ENCODE measurements at places on chromosomes 16 and 17. TPM values are rescaled to one million over a fixed set of nuclear protein-coding genes. Genes with fewer than 3 reads are reported as not detected.

- no peak for DNase-seq
- H3K27ac ChIP-seq: no peak overlapping the region
- H3K27me3 ChIP-seq: no peaks in the 10 kb centered on the region
- H3K36me3 ChIP-seq: no peaks in the 10 kb centered on the region
- no peaks in the 10 kb centered on the region for H3K4me1 ChIP-seq
These were observed 216.7 kb downstream of the RPTOR start for GRCh38 chr17:80761110-80761871.

DNA sequence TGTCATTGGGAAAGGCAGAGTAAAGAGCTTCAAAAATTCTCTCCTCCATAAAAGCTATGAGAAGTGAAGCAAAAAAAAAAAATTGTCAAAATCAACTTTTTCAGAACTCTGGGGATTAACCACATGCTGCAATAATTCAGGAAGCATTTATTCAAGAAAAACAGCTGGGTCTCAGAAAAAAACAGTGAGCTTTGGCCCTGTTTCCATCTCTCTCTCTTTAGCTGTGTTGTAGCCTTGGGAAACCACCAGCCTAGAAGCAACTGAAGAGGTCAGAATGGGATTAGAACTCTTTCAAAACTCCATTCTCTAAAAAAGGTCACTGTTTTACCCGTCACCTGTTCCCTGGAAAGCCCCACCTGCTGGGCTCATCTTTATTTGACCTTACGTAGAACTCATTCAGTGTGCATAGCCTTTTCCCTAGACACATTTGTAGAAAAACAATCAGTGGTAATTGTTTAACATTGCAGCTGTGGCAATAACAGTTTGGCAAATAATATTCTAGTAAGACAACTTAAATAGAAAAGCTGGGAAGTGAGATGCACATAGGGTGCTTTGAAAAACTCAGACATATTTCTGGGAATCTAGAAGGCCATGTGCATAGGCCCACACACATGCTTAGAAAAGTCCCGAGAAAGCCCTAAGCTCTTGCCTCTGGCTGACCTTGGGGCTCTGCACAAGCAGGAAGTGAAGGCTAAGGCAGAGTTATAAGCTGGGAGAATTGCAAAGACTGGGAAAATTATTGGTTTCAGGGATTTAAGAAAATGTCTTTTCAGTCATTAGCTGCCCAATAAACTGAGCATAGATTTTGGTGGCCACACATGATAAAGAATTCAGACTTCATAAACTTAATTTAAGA is 18.0 kb downstream of the SLC5A11 start:
- no peak overlapping the region for H3K27ac ChIP-seq
- H3K27me3 ChIP-seq: no peaks in the 10 kb centered on the region
- no peak for DNase-seq
- H3K4me3 ChIP-seq: no peak overlapping the region
- H3K4me1 ChIP-seq: no peaks in the 10 kb centered on the region

- H3K4me1 ChIP-seq: no peaks in the 10 kb centered on the region
- H3K27ac ChIP-seq: no peak overlapping the region
- no peak overlapping the region for H3K4me3 ChIP-seq
- H3K27me3 ChIP-seq: no peaks in the 10 kb centered on the region
- no peaks in the 10 kb centered on the region for H3K36me3 ChIP-seq
- no peak for DNase-seq
These were observed 9.0 kb upstream of the CDH3 start for GRCh38 chr16:68636064-68636560.

DNA sequence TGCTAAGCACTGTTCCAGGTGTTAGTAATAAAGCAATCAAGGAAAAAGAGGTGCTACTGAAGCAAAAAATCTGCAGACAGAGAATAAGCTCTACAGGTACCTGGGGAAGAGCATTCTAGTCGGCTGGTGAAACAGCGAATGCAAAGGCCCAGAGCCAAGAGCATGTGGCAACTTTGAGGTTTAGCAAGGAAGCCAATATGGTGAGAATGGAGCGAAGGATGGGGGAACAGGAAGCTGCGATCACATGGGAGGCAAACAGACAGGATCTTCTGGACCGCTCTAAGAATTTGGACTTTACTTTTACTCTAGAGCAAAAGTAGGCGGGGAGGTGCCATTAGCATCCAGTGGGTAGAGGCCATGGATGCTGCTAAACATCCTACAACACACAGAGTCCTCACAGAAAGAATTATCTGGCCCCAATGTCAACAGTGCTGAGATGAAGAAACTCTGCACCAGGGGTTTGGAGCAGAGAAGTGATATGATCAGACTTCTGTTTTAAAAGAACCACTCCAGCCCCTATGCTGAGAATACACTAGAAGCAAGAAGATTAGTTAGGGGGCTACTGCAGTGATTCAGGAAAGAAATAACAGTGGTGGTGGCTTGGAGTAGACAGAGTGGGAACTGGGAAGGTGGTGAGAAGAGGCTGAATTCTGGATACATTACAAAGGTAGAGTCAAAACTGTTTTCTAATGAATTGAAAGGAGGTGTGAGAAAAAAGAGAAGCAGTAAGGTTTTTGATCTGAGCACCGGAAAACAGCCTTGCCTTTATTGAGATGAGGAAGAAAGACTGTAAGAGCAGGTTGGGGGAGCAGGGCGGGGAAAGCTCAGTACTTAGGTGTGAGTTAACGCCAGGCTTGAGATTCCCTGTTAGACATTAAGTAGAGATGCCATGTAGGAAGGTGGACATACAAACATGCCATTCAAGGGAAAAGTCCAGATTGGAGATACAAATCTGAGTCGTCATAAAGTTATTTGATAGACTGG is 11.0 kb downstream of the EFTUD2 start:
- H3K36me3 ChIP-seq: peaks cover 76% of the 10 kb centered on the region
- H3K4me3 ChIP-seq: no peak overlapping the region
- H3K27me3 ChIP-seq: no peaks in the 10 kb centered on the region
- H3K4me1 ChIP-seq: no peaks in the 10 kb centered on the region
- no peak overlapping the region for H3K27ac ChIP-seq

- H3K27me3 ChIP-seq: no peaks in the 10 kb centered on the region
- H3K4me3 ChIP-seq: peak overlapping the region; percentile 90
- peaks cover 7% of the 10 kb centered on the region for H3K4me1 ChIP-seq
- peak overlapping the region; percentile 80 for H3K27ac ChIP-seq
These were observed 581 bp downstream of the PRKCA start for GRCh38 chr17:66302761-66303626.

DNA sequence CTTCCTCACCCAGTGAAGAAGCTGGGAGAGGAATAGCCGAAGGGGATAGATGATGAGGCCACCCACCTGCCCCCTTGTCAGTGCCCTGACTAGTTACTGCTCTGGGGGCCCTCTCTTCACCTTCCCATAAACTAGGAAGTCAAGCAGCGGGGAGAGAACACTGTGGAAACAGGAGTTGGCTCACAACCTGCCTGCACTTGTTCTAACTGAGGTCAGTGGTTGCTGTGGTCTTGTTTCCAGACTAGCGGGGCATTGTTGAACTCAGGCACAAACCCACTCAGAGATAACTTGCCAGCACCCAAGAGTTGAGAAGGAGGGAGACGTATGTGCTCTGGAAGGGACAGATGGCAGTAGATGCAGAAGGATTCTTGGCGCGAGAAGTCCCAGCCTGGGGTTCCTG is 48.6 kb upstream of the DDX52 start:
- H3K4me1 ChIP-seq: no peaks in the 10 kb centered on the region
- H3K27ac ChIP-seq: no peak overlapping the region
- no peak overlapping the region for H3K4me3 ChIP-seq
- no peak for DNase-seq

GRCh38 chr17:77640916-77641605 is 317.4 kb upstream of the TNRC6C start:
- DNase-seq: no peak
- no peak overlapping the region for H3K4me3 ChIP-seq
- no peak overlapping the region for H3K27ac ChIP-seq
- H3K36me3 ChIP-seq: no peaks in the 10 kb centered on the region
- no peaks in the 10 kb centered on the region for H3K27me3 ChIP-seq

GRCh38 chr16:10256784-10257641 is 74.8 kb upstream of the GRIN2A start:
- H3K4me3 ChIP-seq: no peak overlapping the region
- H3K4me1 ChIP-seq: no peaks in the 10 kb centered on the region
- no peaks in the 10 kb centered on the region for H3K36me3 ChIP-seq
- no peaks in the 10 kb centered on the region for H3K27me3 ChIP-seq

GRCh38 chr16:77549876-77550275 is 115.0 kb upstream of the ADAMTS18 start:
- H3K4me3 ChIP-seq: no peak overlapping the region
- no peaks in the 10 kb centered on the region for H3K27me3 ChIP-seq
- H3K4me1 ChIP-seq: no peaks in the 10 kb centered on the region
- H3K36me3 ChIP-seq: no peaks in the 10 kb centered on the region
- no peak for DNase-seq
- H3K27ac ChIP-seq: no peak overlapping the region

- H3K4me1 ChIP-seq: no peaks in the 10 kb centered on the region
- H3K36me3 ChIP-seq: peaks cover 75% of the 10 kb centered on the region
- H3K27me3 ChIP-seq: no peaks in the 10 kb centered on the region
- H3K27ac ChIP-seq: no peak overlapping the region
- peak; percentile 35 for DNase-seq
These were observed 1.1 kb downstream of the DNASE1 start for GRCh38 chr16:3655396-3656159.

- peak overlapping the region; percentile 13 for H3K27ac ChIP-seq
- peaks cover 6% of the 10 kb centered on the region for H3K27me3 ChIP-seq
- H3K4me3 ChIP-seq: peak overlapping the region; percentile 42
- H3K36me3 ChIP-seq: no peaks in the 10 kb centered on the region
These were observed 113.4 kb downstream of the PITPNC1 start for GRCh38 chr17:67490471-67490870.

- H3K4me3 ChIP-seq: no peak overlapping the region
- DNase-seq: no peak
These were observed 5.0 kb downstream of the LSM12 start for GRCh38 chr17:44061446-44061845.

- H3K4me1 ChIP-seq: peaks cover 24% of the 10 kb centered on the region
- no peaks in the 10 kb centered on the region for H3K27me3 ChIP-seq
- H3K36me3 ChIP-seq: no peaks in the 10 kb centered on the region
- DNase-seq: peak; percentile 25
These were observed 1.2 kb upstream of the MAFG start for GRCh38 chr17:81928544-81929252.

GRCh38 chr17:79028496-79029326 is 4.7 kb downstream of the C1QTNF1 start:
- H3K36me3 ChIP-seq: no peaks in the 10 kb centered on the region
- H3K27me3 ChIP-seq: no peaks in the 10 kb centered on the region
- H3K4me1 ChIP-seq: peaks cover 37% of the 10 kb centered on the region
- no peak overlapping the region for H3K27ac ChIP-seq
- DNase-seq: no peak
- no peak overlapping the region for H3K4me3 ChIP-seq

DNA sequence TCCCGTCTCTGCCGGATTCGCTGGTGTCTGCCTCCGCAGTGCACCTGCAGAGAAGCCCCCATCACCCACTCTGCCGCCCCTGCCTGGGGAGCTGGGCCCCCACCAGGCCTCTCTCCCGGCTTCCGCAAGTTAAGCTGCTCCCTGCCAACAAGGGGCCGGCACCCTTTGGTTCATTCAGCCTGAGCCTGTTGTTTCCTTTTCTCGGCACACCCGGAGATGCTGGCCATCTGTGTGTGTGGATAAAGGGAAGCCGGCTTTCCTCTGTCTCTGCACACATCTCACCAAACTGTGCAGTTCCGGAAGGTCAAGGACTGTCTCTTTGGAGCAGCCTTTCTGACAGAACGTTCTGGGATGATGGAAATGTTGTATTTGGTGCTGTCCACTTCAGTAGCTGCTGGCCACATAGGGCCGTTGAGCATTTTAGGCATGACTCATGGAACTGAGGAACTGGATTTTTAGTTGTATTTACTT is 6.8 kb downstream of the MAPK8IP3 start:
- no peaks in the 10 kb centered on the region for H3K36me3 ChIP-seq
- DNase-seq: no peak
- H3K4me1 ChIP-seq: peaks cover 25% of the 10 kb centered on the region
- no peak overlapping the region for H3K27ac ChIP-seq
- no peaks in the 10 kb centered on the region for H3K27me3 ChIP-seq
- no peak overlapping the region for H3K4me3 ChIP-seq

DNA sequence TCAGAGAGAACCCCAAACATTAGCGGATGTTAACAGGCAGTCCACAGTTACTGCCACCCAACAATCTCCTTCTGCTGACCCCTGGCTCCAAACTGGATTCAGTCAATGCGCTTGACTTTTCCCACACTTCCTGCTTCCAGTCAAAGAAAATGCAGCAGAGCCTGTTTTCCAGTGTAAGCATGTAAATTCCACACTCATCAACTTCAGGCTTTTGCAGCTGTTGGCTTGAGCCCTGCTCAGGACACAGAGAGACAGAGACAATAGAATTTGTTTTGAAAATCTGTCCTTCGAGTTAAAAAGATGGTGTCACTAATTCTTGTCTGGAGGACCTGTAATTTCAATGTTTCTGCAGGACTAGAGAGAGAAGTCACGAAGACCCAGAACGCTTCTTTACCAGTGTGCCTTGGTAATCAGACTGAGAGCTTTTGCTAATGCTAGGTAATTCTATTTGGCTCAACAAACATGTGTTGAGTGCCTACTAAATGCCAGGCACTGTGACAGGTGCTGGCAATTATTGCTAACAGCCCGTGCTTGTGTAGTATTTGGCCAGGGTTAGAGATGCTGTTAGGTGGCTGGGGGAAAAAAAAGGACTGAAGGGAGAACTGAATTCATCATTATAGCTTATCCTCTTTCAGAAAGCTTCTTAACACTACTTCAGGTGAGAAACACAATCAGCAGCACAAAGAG is 32.5 kb downstream of the HOXB1 start:
- no peaks in the 10 kb centered on the region for H3K27me3 ChIP-seq
- H3K4me1 ChIP-seq: peaks cover 4% of the 10 kb centered on the region
- no peaks in the 10 kb centered on the region for H3K36me3 ChIP-seq
- H3K4me3 ChIP-seq: no peak overlapping the region
- H3K27ac ChIP-seq: no peak overlapping the region

GRCh38 chr16:79276501-79276900 is 324.0 kb downstream of the MAF start:
- H3K4me3 ChIP-seq: no peak overlapping the region
- no peak for DNase-seq
- no peaks in the 10 kb centered on the region for H3K4me1 ChIP-seq
- H3K27me3 ChIP-seq: no peaks in the 10 kb centered on the region
- no peak overlapping the region for H3K27ac ChIP-seq
- no peaks in the 10 kb centered on the region for H3K36me3 ChIP-seq

GRCh38 chr17:692116-692515 is 22.5 kb downstream of the VPS53 start:
- no peak for DNase-seq
- H3K4me1 ChIP-seq: peaks cover 16% of the 10 kb centered on the region
- peaks cover 12% of the 10 kb centered on the region for H3K36me3 ChIP-seq
- no peak overlapping the region for H3K27ac ChIP-seq
- H3K4me3 ChIP-seq: no peak overlapping the region

GRCh38 chr16:7688811-7689210 is 356.2 kb downstream of the RBFOX1 start:
- H3K4me3 ChIP-seq: no peak overlapping the region
- DNase-seq: no peak
- H3K27me3 ChIP-seq: no peaks in the 10 kb centered on the region
- H3K4me1 ChIP-seq: no peaks in the 10 kb centered on the region

TEX14 gene
- total RNA-seq: 0.13 TPM

TUBD1 gene
- 8.8 TPM for total RNA-seq

AXIN1 gene
- total RNA-seq: 23.2 TPM

RAB26 gene
- total RNA-seq: 0.32 TPM

IGF2BP1 gene
- not detected for total RNA-seq

KCNH4 gene
- total RNA-seq: 0.11 TPM

NLRC3 gene
- 0.77 TPM for total RNA-seq
